Activated T-cell treated with anti-CD3 and anti-CD28 coated beads, Interleukin-2, amount 50 U/mL, for 72 hours (primary cell): ENCODE measurements at places on chromosomes 3 and 15.

GRCh38 chr3:146491303-146491702, 21.9 kb upstream of the PLSCR2 start:
- no peak for DNase-seq

GRCh38 chr15:34609102-34610057, 25.9 kb upstream of the GOLGA8B start:
- DNase-seq = peak; percentile 5

DNA sequence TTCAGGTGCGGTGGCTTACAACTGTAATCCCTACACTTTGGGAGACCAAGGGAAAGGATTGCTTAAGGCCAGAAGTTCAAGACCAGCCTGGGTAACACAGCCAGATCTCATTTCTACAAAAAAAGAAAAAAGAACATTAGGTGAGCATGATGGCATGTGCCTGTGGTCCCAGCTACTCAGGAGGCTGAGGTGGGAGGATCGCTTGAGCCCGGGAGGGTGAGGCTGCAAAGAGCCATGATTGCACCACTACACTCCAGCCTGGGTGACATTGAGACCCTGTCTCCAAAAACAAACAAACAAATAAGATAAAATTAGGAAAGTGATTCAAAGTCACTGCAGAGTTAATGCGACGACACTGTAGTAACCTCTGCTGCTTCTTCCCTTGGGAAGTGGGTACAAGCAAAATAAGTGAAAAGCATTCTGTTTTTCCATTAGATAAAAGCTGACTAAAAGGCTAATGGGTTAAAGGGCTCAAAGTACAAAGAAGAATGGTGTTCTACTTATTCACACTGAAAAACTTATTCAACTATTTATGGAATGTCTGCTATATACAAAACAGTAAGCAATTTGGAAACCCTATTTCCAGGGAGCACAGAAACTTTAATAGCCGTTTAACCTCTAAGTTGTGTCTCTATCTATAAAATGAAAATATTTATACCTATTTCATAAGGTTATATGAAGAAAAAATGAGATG, 8.0 kb upstream of the RPS27L start:
- no peak for DNase-seq

DNA sequence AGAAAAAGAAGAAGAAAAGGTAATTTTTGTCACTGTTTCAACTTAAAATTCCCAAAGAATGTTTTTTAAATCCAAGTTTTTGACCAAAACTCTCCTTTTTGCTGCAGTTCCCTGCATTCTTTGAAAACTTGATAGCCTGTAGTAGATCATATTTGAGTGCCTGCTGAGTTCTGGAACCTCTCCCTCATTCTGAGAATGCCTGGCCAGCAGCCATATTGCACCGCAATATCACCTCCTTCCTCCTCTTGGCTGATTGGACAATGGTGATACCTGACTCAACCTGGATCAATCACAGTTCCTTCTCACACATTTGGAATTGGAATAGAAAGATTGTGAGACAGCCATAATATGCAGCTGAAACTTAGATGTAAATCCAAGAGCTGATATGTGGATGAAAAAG, 97.6 kb upstream of the GAP43 start:
- no peak for DNase-seq

GRCh38 chr15:79700951-79701480, 195.8 kb downstream of the MTHFS start:
- no peak for DNase-seq

GRCh38 chr3:15514663-15515340, 6.7 kb downstream of the COLQ start:
- no peak for DNase-seq

DNA sequence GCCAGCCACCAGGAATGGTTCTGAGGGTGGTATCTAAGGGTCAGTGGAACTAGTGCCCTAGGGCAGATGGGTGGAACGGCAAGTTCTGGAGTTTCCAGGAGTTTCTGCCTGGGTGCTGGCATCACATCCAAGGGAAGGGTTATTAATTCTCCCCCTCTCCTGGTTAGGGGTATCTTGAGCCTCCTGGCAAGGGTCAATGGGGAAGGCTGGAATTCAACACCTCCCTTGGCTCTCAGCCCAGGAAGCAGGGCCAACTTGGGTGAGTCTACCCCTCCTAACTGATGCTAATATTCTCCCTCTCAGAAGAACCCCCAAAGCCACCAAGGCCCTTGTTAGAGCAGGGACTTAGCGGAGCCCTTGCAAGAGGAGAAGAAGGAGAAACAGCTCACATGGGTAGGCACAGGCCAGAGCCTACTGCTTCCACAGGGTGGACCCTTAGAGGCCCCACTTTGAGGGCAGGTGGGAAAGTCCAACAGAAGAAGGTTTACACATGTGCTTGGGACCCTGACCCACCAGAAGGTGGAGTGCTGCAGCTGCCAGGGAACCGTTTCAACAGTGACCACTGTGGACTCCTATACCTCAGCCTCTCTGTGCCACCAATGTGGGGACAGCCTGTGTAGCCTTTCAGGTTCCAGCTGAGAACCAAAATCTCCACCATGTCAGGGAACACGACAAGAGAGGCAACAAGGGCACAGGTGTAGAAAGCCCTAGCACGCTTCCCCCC, 3.3 kb downstream of the TMEM115 start:
- DNase-seq = no peak

- DNase-seq = peak; percentile 2
Measured at GRCh38 chr3:160999274-160999673, 105.9 kb downstream of the B3GALNT1 start.

DNA sequence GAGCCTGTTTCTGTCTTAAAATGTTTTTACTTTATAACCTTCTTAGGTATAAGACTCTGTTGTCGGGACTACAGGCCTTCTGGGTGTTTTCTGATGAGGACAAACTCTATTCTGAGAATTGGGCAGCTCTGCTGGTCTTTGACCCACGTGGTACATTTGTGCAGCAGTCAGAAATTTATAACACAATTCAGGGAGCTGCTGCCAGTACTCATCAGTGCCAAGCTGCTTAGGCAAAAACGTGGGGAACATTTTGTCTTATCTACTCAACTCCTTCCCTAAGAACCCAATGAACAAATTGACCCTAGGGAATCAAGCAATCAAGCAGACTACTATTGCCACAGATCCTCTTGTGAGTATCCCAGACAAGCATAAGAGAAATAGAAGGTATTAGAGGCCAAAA, 180.7 kb upstream of the PDZRN3 start:
- DNase-seq = no peak

- no peak for DNase-seq
Measured at GRCh38 chr15:65038836-65039235, 6.4 kb upstream of the SLC51B start.

GRCh38 chr3:161793194-161793930, 296.8 kb downstream of the OTOL1 start:
- no peak for DNase-seq

DNA sequence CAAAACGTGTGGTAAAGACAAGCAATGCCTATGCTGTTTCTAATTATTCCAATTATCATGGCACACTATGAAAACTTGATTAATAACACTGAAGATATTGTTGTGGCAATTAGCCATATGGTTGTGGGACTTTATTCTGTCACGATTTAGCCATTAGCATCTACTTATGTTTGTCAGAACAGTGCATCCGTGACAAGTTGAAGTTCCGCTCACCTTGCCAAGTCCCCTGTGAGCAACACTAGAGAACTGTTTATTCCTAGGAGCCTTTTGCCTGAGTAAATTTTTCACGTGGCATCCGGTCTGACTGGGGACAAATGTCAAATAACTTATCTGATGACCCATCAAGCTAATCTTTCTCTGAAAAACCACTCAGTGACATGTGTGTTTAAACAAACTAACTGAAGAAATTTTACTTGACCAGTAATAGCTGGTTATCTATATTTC, 403.3 kb downstream of the TBC1D5 start:
- no peak for DNase-seq

GRCh38 chr15:63893866-63894661, 60.3 kb upstream of the HERC1 start:
- no peak for DNase-seq

DNA sequence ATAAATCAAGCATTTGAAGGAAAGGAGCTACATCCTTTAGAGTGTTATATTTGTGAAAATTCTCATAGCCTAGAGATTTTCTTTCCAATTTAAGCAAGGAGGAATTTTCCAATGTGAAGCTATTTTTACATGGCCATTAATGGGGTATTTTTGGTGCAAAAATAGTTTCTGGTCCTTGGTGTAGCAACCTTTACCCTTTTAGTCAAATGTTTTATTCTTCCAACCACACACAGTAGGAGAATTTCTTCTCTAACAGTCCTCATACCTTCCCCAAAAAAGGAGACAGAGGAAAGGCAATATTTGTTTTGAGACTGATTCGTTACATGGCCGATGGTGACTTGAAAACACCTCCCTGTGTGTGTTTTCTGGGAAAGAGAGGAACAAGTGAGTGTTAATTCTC, 261.2 kb downstream of the PTPRG start:
- no peak for DNase-seq

DNA sequence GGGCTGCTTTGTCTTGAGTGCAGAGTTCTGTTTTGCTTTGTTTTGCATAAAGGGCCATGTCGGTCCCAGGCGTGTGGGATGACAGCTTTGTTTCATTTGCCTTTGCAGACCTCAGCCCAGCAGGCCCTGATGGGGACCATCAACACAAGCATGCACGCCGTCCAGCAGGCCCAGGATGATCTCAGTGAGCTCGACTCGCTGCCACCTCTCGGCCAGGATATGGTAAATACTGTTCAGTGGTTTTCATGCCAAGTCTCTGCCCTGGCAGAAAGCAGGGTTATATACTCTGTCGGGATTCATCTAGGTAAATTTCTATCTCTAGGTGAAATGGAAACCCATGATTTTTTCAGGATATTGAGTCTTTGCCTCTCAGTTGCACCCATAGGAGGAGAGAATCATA, 343.9 kb upstream of the TPM1 start:
- no peak for DNase-seq

GRCh38 chr3:31247850-31248562, 284.7 kb upstream of the STT3B start:
- DNase-seq = peak; percentile 39

GRCh38 chr3:29922992-29923746, 642.3 kb downstream of the RBMS3 start:
- no peak for DNase-seq

- DNase-seq = no peak
Measured at GRCh38 chr3:41898631-41899030, 63.3 kb downstream of the ULK4 start.

DNA sequence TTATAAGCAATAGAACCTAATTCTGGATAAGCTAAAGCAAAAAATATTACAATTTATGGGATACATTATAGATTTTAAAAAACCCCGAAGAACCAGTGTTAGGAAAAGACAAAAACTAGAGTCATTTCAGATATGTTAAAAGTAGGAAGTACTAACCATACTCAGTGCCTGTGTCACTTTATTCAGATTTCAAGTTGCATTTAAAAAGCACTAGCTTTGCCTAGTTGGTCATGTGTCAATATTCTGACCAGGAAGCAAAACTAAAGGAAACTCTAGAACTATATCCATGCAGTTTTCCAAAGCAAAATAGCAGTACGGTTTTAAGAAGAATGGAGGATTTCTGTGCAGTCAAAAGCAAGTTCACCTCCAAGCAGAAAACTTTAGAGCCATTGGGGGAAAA, 88.4 kb downstream of the RAP2B start:
- no peak for DNase-seq

DNA sequence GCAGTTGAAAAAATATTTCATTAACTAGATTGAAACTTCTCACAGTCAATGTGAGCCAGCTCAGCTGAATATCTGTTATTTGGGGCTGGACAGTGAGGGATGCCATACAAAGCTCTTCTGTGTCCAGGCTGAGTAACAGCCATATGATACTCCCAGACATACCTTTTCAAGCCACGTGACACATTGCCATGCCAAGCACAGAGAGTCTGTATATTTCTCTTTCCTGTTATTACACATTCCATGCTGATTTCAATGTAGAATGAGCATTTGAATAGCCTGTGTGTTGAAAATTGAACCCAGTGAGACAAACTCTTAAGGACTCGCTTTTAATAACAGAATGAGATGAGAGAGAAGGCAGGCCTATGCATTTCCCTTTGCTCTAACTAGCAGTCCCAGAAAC, 334.7 kb upstream of the RASGRP1 start:
- DNase-seq = no peak

DNA sequence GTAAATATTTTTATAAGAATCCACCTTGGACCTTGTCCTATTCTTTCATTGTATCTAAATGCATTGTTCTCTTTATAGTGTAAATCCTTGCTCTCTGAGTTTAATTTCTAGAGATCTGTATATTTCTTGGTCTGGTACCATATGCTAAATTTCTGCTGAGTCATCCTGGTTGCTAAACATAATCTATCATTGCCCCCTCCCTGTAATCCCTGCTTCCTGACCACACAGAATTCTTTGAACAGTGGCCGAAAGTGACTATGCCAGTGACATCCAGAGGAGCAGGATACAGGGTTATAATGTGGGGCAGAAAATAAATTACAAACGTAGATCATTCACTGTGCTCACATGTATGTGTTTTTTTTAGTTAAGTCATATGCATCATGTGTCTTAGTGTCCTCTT, 143.1 kb downstream of the DIPK2A start:
- DNase-seq = no peak

DNA sequence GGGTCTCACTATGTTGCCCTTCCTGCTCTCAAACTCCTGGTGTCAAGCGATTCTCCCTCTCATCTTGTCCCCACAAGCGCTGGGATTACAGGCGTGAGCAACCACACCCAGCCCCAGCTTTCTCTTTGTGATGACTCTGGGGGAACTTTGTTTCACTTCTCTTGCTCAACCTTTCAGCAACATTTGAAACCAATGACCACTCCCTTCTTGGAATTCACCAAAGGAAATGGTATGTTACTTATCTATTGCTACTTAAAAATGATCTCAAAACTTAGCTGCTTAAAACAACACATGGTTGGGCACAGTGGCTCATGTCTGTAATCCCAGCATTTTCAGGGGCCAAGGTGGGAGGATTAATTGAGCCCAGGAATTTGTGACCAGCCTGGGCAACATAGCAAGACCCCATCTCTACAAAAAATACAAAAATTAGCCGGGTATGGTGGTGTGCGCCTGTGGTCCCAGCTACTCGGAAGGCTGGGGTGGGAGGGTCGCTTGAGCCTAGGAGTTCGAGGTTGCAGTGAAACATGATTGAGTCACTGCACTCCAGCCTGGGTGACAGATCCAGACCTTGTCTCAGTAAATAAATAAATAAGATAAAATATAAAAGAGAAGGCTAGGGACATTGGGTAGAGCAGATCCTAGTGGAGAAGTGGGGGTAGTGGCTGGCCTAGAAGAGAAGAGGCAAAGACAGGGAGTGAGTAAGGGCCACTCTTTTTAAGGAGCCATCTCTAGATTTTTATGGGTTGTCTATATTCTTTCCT, 10.3 kb upstream of the COPG1 start:
- peak; percentile 53 for DNase-seq
